ENCODE measurements at places on chromosomes 12 and 14.

DNA sequence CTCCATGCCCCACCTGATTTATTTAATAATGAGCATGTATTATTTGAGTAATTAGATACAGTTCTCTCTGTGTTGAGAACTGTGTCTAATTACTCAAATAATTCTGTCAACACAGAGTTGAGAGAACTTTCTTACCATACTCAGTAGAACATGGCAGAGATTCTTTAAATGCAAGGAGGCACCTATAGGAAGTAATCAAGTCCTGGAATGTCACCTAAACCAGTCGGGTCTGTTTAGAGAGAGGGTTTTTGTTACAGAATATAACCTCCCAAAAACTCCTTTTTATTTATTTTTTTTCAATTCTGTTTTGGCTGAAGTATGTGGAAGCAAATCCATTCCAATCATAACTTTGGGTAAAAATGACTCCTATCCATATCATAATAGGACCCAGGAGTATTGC is 37.5 kb upstream of the CIT start:
- DNase-seq, result no peak

- DNase-seq, result no peak
Measured at GRCh38 chr12:100171248-100171647, 28.6 kb upstream of the BLTP3B start.

DNA sequence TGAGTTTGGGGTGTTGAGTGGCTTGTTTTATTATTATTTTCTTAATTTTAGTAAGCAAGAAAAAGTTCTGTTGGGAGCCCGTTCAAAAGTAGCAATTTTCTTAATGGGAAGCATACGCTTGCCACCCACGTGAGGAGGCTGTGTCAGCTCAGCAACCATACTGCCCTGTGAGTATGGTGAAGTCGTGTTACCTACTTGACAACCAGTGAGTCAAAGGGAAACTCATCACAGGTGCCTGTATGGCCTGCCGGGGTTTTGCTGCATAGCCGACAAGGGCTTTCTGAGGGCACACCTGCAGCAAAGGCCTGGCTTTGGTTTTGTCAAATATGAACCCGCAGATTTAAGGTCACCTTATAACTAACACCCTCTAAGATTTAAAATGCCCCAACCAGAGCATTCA is 31.1 kb downstream of the PITPNM2 start:
- DNase-seq, result no peak

- no peak for DNase-seq
Measured at GRCh38 chr12:124179936-124180607, 114.8 kb upstream of the RFLNA start.

DNA sequence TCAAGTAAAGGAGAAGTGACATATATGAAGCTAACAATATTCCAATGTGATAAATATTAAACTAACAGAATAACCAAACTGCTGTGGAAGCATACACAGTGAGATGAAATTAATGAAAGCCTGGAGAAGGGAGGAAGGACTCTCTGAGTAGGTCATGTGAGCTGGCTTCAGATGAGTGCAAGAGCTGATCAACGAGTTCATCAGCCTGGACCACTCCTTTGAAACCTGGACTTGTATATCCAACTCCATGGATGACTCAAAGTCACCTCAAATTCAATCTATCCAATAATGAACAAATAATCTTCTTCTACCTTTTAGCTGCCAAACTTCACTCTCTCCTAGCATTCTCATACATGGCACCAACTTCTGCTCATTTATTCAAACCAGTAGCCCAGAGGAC is 246.1 kb downstream of the SSPN start:
- no peak for DNase-seq

DNA sequence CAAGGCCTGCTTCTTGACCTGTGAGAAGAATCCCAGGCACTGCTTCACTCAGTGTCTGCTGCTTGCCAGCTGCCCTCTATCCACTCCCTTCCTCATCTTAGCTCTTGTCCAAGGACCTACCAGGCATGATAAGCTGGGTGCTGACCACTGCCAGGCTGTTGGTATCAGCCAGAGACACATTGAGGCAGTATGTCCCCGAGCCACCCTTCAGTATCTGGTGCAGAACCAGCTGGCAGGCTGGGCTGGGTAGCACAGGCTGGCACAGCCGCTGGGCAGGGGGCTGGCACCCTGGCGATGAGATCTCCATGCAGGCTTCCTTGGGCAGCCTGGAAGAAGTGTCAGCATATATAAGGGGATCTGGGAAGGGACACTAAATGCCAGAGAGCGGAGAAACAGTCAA is 10.5 kb downstream of the PMEL start:
- no peak for DNase-seq

DNA sequence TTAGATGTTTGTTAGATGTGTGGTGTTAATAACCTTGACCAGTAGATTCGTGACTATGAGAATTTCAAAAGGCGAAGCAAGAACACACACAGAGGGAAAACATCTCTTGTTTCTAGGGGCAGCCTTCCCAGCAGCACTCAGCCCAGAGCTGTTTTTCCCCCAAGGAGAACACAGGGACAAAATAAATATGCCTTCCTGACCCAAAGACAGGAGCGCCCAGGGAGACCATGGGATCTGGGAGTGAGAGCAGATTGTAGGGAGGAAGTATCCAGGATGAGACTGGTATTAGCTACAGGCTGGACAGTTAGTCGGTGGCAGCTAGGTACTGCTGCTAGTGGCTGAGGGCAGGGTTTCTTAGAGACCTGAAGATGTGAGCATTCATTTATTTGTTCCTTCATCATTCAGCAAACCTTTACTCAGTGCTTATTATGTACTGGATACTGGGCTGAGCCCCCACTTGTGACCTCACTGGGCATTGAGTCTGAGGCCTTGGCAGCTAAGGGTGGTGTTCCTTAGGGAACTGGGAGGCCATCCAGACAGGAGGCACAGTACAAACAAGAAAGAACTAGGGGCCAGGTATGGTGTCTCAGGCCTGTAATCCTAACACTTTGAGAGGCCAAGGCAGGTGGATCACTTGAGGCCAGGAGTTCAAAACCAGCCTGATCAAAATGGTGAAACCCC is 469.8 kb downstream of the ZFP36L1 start:
- no peak for DNase-seq

DNA sequence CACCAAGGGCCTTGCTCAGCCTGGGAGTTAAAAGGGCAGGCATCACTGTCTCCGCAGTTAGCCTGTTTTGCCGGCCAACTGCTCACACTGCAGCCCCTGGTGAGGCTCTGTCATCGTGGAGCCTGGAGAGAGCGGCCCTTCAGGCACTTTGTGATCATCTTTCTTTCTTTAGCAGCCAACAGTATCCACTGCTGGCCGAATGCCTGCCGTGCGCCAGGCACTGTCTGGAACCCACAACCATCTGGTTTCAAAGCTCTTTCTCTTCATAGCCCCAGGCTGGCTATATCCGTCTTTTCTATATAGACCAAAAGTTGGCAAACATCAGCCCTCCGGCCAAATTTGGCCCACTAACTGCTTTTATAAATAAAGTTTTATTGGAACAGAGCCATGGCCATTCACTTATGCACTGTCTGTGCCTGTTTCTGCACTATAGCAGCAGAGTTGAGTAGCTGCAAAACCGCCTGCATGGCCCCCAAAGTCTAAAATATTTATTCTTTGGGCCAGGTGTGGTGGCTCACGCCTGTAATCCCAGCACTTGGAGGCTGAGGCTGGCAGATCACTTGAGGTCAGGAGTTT is 29.5 kb downstream of the SLC8B1 start:
- DNase-seq, result no peak

DNA sequence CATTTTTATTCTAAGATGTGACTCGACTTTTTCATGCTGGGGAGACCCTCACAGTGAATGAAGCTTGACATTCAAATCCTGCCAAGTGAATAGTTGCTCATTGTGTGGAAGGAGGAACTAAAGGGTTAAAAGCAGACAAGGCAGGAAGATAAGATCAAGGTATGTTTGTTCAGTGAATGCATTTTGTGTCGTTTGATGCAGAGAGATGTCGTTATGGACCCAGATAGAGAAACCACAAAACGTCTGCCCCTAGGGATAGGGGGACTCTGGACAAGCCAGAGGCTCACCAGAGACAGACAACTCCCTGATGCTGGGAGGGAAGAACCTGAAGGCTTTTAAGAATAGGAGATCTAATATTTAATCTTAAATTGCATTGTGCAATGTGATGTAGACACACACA is 72.5 kb upstream of the MYL2 start:
- DNase-seq, result no peak

- no peak for DNase-seq
Measured at GRCh38 chr14:94775871-94776210, 5.9 kb upstream of the GSC start.

- no peak for DNase-seq
Measured at GRCh38 chr14:58026967-58027366, 125.0 kb downstream of the ARMH4 start.

DNA sequence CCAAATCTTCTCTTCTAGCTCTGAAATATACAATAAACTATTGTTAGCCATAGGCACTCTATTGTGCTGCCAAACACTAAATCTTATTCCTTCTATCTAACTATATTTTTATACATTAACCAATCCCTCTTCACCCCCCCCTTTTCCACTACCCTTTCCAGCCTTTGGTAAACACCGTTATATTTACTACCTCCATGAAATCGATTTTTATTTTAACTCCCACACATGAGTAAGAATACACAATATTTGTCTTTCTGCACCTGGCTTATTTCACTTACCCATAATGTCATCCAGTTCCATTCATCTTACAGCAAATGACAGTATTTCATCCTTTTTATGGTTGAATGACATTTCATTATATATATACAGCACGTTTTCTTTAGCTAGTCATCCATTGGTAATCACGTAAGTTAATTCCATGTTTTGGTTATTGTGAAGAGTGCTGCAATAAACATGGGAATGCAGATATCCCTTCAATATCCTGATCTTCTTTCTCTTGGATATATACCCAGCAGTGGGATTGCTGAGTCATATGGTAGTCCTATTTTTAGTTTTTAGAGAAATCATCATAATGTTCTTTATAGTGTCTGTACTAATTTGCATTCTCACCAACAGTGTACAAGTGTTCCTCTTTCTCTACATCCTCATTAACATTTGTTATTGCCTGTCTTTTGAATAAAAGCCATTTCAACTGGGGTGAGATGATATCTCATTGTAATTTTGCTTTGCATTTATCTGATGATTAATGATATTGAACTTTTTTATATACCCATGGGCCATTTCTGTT is 34.2 kb upstream of the PLBD1 start:
- DNase-seq, result no peak

DNA sequence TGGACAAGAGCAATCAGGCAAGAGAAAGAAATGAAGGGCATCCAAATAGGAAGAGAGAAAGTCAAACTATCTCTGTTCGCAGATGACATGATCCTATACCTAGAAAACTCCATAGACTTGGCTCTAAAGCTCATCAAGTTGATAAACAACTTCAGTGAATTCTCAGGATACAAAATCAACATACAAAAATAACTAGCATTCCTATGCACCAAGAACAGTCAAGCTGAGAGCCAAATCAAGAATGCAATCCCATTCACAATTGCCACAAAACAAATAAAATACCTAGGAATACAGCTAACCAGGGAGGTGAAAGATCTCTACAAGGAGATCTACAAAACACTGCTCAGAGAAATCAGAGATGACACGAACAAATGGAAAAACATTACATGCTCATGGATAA is 417.5 kb upstream of the ATP2B1 start:
- no peak for DNase-seq

- no peak for DNase-seq
Measured at GRCh38 chr14:68585690-68586089, 207.2 kb downstream of the ZFP36L1 start.

- DNase-seq, result no peak
Measured at GRCh38 chr12:64090047-64090446, 132.0 kb downstream of the KICS2 start.

DNA sequence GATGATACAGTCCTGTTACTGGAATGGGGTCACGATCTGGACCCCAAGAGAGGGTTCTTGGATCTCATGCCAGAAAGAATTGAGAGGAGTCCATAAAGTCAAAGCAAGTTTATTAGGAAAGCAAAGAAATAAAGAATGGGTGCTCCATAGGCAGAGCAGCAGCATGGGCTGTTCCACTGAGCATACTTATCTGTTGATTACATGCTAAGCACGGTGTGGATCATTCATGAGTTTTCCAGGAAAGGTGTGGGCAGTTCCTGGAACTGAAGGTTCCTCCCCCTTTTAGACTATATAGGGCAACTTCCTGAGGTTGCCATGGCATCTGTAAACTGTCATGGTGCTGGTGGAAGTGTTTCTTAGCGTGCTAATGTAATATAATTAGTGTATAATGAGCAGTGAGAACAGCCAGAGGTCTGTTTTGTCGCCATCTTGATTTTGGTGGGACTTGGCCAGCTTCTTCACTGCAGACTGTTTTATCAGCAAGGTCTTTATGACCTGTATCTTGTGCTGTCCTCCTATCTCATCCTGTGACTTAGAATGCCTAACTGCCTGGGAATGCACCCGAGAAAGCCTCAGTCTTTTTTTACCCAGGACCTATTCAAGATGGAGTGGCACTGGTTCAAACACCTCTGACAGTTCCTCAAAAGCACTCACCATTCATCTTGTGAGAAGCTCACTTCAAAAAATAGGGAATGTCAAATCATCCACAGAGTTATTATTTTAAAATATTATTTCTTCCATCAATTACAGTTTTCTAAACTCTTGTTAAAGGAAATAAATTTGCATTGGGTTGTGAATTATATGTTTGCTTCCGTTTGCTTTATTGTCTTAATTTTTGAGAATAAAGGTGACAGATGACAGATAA is 1358.8 kb upstream of the TMEM132C start:
- no peak for DNase-seq

- DNase-seq, result no peak
Measured at GRCh38 chr12:52198454-52199215, 6.8 kb upstream of the KRT80 start.

DNA sequence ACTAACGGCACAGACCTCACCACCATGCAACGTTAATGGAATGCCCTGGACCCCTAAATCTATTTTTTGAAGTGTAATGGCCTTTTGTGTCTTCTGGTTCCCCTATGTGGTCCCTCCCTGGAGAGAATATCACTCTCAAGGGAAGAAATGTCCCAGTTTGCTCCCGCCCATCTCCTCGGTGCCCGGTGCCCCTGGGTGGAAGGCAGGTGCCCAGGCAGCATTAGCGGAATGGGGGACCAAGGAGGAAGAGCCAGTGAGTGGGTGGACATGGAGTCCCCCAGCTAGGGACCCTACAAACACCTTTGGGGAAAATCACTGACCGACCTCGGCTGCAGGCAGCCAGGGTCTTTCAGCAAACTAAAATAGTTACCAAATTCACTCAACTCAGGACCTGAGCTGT is 212.1 kb upstream of the RTL1 start:
- DNase-seq, result no peak
